Caki2 (cell line): ENCODE measurements at places on chromosomes 2 and 18. TPM values are rescaled to one million over a fixed set of nuclear protein-coding genes. Genes with fewer than 3 reads are reported as not detected.
A peak's percentile ranks its signal among the peaks of the same experiment; 100 is the strongest.

CDH20 gene
- not detected in 2 replicates for total RNA-seq

CIB4 gene
- not detected in 2 replicates for total RNA-seq

AMER3 gene
- not detected in 2 replicates for total RNA-seq

NEUROD1 gene
- total RNA-seq: not detected in 2 replicates

- DNase-seq: no peak
Observed at GRCh38 chr2:236570081-236570868, 650 bp downstream of the ACKR3 start.

GRCh38 chr2:148209603-148210002, 188.7 kb downstream of the MBD5 start:
- DNase-seq: peak; percentile 22

GRCh38 chr2:28394997-28395333, 2.3 kb downstream of the FOSL2 start:
- no peak for DNase-seq

DNA sequence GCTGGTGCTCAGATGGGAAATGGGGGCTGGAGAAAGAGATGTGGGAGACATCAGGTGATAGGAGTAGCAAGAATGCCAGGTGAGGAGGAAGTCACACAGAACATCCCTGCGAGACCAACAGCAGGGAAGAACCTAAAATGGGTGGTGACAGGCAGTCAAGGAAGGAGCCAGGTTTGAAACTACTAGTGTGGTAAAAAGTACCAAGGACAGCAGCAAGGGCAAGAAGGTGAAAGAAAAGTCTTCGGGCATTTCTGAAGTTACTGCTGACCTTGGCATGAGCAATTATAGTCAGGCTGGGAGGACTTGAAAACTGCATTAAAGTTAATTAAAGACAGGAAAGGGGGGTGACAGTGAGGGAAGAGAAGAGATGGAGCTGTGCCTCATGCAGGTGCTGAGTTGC, 410.4 kb downstream of the RAD51AP2 start:
- no peak for DNase-seq

- DNase-seq: no peak
Observed at GRCh38 chr2:71930049-71930681, 217.5 kb downstream of the CYP26B1 start.

- no peak for DNase-seq
Observed at GRCh38 chr18:35646449-35646848, 64.9 kb downstream of the GALNT1 start.

GRCh38 chr2:45533771-45534170, 77.3 kb downstream of the SRBD1 start:
- DNase-seq: no peak

GRCh38 chr18:31101183-31102024, 817 bp downstream of the DSC2 start:
- DNase-seq: peak; percentile 32

DNA sequence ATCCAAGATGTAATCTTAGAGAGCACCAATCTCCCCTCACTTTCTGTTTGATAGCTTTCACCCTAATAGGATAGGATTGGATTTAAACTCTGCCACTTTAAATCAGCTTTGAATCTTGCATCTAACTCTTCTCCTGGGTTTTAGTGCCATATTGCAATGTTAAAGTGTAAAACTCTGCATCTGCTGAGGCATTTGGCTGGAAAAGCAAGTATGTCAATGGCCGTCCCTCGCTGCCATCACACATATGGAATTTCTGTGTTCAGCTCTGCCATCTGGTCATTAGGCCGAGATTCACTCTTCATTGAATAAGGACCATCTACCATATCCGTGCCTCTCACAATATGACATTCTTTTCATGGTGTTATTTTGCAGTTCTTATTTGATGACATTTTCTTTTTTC, 728.1 kb upstream of the PIK3C3 start:
- no peak for DNase-seq

GRCh38 chr18:59049721-59050660, 89.7 kb upstream of the SEC11C start:
- no peak for DNase-seq

DNA sequence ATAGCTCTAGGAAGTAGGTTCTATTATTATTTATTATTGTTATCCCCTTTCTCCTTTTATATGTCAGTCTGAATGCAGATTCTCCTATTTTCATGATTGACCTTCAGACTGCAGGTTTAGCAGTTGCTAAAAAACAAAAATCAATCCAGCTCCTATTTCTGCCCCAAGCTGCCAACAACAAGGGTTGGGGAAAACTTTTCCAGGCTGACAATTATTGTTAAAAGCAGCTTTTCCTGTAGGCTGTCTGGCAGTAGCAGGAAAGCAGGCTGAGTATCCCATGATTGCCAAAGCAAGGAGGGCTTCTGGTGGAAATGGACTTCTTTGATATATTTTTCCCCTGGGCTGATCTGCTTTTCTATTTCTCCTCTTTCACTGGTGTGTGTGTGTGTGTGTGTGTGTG, 78.0 kb upstream of the CTLA4 start:
- no peak for DNase-seq

- no peak for DNase-seq
Observed at GRCh38 chr2:235168174-235168979, 216.6 kb downstream of the SH3BP4 start.

DNA sequence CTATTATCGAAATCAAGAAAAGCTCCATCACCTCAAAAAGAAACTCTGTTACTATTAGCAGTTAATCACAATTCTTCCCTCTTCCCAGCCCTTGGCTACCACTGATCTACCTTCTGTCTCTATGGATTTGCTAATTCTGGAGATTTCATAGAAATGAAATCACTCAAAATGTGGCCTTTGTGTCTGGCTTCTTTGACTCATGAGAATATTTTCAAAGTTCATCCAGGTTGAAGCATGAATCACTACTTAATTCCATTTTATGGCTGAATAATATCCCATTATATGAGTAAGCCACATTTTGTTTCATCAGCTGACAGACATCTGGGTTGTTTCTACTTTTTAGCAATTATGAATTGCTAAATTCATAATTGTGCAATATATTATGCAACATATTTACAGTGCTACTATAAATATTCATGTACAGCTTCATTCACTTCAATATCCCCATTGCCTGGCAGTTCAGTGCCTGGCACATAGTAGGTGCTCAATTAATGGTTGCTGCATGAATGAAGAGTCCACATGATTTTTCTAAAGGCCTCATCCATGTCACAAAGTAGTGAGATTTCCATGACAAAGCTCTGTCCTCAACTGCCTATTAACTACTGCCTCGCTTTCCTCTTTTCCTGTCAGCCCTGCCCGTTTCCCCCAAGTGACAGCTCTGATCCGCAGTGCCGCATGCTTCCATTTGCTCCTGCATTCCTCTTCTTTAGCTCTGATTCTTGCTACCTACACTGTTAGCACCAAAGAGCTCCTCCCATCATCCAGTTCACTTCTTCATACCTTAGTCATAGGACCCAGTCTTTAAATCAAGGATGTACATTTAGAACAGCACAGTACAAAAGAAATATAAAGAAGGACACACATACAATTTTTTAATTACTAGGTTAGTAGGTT, 32.8 kb downstream of the CCDC93 start:
- DNase-seq: peak; percentile 23

GRCh38 chr18:12154361-12154760, 60.7 kb downstream of the ANKRD62 start:
- no peak for DNase-seq
